ENCODE measurements at places on chromosomes 1 and 21.
A peak's percentile ranks its signal among the peaks of the same experiment; 100 is the strongest.

DNA sequence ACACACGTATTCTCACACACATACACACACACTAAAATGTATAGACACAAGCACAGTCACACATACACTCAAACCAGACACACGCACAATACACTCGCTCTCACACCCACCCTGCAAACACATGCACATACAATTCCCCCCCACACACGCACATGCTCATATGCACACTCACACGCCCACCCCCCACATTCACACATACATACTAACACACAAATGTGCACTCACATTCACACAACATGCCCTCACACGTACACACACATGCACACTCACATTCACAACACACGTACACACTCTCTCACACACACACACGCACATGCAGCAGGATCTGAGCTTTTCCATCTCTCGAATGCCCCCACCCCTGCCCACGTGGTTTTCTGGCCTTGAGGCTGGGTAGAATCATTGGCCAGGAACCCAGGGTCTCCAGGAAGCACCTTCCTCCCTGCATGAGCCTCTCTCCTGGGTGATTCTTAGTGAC lies 589.7 kb downstream of the PTPRU start:
- DNase-seq: no peak

DNA sequence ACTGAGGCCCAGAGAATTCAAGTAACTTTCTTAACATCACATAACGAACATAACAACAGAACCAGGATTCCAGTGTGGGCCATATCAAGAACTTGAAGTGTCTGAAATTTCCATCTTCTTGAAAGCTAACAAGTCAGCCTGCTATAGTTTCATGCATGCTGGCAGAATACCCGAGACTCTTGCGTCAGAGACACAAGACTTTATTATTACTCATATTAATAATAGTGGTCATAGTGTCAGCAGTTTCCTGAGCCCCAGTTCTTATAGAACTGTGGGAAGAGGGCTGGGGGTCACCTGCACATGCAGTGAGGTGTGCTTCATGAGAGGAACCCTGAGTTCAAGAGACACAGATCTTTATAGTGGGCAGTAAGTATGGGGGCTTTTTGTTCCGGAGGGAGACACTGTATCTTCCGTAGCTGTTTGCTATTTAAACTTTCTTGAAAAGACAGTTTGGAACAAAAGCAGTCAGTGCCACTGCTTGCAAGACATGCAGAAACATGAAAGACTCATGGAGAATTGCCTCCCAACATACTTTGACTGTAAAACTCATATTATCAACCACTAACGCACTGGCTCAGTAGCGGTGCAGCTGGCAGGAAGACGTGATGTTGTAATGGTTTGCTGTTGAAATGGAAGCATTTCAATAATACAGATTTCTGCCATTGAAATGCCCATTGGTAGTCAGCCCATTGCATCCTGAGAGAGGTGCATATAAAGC lies 339.2 kb downstream of the ADGRL2 start:
- DNase-seq: no peak

DNA sequence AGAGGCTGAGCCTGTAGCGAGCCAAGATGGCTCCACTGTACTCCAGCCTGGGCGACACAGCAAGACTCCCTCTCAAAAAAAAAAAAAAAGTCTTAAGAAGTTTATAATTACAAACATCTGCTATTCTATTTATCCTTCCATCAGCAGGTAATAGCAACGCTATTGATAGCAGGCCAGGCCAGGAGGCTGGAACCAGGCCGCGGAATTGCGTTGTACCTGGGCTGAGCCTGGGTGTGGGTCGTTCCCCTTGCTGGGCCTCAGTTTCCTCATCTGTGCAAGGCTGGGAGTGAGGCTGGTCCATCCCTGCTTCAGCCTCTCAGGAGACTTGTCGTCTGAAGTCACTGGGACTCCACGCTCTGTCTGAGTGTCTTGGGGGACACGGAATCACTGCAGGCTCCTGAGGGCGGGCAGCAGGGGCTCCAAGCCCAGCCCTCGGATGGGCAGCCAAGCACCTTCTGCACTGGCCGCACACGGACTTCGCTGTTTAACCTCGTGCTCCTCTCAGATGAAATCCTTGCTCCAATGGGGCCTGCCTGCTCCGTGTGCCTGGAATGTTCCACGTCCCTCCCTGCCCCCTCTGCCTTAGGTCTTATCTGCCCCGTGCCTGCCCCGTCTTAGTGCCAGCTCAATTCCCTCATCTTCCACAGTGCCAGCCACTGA lies 103.9 kb upstream of the C1orf174 start:
- no peak for DNase-seq

DNA sequence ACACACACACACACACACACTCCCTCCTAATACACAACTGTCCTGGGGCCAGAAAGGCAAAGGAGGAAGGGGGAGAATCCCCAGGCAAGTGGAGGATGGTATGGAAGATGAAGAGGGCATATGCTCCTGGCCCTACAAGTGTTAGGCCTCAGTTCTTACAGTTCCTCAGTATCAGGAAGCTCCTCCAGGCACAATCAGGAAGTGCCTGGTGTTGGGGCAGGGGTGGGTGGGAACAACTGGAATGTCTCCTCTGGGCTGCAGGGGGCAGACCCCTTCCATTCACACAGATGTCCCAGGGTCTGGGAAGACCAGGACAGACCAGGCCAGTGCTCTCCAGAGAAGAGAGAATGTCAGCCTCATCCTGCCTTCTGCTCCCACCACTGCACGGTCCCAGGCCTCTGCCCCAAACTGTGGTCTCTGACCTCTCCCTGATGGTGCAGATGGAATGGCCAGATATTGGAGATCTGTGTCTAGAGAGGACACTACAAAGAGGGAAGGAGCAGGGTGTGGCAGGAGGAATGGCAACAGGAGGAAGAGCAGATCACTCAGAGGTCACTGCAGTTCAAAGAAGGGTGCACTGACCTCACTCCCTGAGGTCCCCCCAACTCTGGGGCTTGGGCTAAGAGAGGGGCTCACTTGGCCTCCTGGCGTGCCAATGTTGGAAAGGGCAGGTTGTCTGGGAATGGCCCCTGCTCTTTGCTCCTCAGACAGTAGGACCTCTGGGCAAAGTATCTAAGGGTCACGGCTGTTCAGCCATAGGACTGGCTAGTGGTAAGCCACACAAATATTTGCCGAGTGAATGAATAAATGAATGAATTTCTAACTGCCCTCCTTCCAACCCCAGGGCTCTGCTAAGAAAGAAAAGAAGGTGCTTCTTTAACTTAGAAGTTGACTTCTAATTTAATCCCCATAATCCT lies 2.5 kb upstream of the DENND2D start:
- DNase-seq: no peak

DNA sequence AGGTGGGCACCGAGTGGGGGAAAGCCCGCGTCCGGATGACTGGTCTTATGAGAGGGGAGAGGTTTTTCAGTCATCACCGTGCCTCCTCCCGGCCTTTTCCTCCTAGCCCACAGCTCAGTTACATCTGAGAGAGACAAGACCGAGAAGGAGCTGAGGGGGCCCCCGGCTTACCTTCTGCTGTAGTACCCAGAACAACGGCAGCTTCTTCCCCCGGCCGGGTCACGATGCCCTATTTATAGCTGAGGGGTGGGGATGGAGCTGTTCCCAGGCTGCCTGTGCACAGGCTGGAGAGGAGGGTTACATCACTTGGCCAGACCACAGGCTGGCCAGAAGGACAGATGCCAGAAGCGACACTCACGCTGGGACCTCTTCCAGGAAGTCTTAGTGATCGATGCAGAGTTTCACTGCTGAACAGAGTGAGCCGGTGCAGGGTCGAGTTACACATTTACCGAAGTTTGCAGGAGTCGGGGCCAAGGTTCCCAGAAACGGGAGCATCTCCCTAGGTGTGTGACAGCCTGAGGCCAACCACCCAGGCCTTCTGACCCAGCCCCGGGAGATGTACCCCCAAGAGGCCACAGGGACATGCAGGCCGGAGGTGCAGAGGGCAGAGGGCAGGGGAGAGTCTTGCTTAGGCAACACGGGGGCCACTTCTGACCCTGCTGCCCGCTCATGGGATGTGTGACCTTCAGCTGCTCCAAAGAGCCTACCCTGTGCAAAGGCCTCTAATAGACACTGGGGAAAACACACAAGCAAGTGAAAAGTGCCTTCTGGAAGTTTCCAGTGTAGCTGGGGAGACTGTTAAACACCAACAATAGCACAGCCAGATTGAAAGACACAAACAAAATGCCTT lies at the start of gene AGT:
AGT (minus strand) TSS at position 208 of the 850 bp plus-strand sequence. CDS start 3,299 bp downstream, outside the sequence.
- DNase-seq: no peak

- DNase-seq: no peak
Measured at GRCh38 chr1:212228076-212228475, 57.1 kb upstream of the PPP2R5A start.

DNA sequence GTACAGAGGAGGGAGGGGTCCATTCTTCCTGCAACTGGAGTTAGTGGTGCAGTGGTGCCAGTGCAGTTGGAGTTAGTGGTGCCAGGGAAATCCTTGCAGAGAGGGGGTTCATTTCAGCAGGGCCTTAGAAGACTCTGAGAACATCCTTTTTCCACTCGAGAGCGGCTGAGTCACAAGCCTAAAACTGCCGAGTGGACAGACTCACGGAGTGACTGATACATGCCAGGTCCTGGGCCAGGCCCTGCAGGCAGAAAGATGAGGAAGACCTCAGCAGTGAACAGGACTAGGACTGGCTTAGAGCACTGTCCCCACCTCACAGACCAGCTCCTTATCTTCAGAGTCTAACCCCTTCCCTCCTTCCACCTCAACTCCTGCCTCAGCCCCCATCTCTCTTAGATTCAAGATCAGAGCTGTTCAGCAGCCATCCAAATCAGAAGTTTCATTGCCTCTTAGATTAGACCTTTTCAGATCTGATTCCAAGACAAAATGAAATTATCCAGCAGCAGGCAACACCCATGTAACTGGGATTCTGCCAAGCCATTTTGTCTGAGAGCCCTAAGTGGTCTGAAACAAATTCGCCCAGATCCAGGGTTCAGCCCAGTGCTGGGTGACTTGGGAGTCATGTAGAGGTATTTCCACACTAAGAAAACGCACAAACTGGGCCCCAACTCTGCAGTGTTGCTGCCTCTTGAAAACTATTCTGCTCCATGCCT lies 12.7 kb upstream of the IKBKE start:
- DNase-seq: no peak

GRCh38 chr1:20255666-20256065 lies 35.0 kb upstream of the VWA5B1 start:
- DNase-seq: no peak

GRCh38 chr1:19438516-19439195 lies 46.7 kb downstream of the CAPZB start:
- DNase-seq: no peak

- no peak for DNase-seq
Measured at GRCh38 chr1:99269321-99269720, 5.0 kb downstream of the PLPPR4 start.

- no peak for DNase-seq
Measured at GRCh38 chr1:33263890-33264504, 7.7 kb downstream of the ZNF362 start.

GRCh38 chr1:36342426-36343185 lies 19.2 kb upstream of the EVA1B start:
- peak; percentile 31 for DNase-seq

DNA sequence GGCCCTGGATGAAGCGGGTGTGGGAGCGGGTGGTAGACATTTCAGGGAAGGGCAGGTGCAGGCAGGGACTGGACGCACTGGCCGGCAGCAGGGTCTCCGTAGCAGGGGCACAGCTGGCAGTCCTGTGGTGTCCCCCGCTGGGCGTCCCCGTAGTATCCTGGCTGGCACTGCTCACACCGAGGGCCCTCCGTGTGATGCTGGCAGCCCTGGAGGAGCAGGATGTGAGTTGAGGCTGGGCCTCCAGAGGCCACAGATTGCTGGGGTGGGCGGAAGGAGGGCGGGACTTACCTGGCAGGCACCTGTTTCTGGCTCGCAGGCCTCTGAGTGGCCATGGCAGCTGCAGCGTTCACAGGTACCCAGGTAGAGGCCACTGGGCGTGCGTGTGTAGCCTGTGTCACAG lies 62.3 kb downstream of the LDLRAD2 start:
- no peak for DNase-seq

GRCh38 chr1:223460566-223461189 lies 67.5 kb downstream of the CCDC185 start:
- DNase-seq: no peak

DNA sequence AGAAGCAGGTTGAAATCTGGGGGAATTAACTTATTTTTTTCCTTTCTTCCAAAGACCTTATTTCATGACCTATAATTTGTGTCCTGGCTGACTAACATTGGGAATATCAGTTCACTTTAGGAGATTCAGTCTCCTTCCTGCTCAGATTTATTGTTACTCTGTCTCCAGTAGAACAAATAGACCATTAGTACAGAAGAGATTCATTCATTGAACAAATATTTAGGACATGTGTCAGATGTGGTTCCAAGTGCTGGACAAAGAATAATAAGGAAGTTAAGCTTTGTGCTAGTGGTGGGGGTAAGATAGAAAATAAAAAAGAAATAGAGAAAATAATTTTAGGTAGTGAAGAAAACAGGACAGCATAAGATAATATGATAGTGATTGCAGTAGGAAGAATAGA lies 20.3 kb downstream of the ZMYM4 start:
- DNase-seq: no peak

GRCh38 chr1:240484804-240485443 lies 127.0 kb downstream of the GREM2 start:
- DNase-seq: no peak

Data from stimulated activated CD4-positive, alpha-beta T cell treated with anti-CD3 and anti-CD28 coated beads, Interleukin-1b, Interleukin-23, amount 100 ng/mL, for 1 hour (primary cell).